T47D (cell line): ENCODE measurements at places on chromosomes 7 and 10.

DNA sequence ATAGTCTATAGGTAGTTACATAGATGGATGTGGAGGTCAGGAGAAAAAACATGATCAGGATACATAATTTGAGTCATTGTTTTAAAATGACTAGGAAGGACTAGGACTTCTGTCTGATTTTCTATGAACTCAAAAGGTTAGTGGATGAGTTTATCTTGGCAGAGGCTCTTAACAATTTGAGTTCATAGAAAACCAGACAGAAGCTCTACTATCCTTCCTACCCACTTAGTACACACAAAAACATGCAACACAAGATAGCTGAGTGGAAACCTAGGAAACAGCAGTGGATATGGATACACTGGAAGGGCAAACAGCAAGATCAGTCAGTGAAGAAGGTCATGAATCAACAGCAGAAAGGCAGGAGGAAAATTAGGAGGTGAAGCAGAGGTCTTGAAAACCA is 84.6 kb downstream of the VPS50 start:
- no peak for DNase-seq

DNA sequence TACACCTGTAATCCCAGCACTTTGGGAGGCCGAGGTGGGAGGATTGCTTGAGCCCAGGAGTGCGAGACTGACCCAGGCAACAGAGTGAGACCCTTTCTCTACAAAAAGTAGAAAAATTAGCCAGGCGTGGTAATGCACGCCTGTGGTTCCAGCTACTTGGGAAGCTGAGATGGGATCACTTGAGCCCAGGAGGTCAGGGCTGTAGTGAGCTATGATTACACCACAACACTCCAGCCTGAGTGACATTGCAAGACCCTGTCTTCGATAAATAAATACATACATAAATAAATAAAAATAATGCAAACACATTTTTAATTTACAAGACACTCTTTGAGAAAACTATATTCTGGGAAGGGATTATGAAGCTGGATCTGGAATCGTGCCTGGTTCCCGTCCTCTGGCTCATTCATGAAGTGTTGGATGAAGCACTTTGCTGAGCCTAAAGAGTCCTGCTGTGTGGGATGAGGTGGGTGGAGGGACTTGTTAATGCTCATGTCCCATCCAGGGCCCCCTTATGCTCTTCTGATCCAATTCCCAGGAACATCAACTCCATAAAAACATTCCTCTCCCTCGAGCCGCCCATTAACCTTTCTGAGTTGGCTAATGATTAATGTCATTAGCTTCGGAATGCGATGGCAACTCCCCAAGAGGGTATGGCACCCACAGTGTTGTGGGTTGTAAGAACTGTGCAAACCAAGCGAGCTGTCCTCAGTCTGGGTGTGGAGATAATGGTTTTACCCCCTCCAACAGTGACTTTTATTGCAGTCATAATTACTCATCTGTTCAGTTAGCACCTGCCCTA is 236.3 kb downstream of the BAMBI start:
- no peak for DNase-seq

DNA sequence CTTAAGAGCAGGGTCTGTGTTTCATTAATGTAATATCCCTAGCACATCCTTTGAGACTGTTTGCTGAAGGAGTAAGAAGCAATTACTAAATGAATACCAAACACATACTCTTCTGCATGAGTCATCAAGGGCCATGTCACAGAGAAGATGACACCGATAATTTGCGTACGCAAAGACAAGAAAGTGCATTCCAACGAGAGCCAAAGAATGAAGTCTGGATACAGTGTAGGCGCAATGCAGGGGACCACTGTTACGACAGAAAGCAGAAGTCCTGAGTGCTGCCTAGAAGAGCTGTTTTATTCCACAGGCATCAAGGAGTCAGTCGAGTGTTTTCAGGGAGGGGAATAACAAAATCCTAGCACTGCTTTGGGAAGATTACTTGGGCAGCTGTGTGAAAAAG is 62.7 kb downstream of the VPS41 start:
- peak; percentile 85 for DNase-seq

GRCh38 chr7:69617364-69617763 is 19.1 kb downstream of the AUTS2 start:
- no peak for DNase-seq

- no peak for DNase-seq
Measured at GRCh38 chr7:138033241-138033640, 31.4 kb upstream of the CREB3L2 start.

- DNase-seq: no peak
Measured at GRCh38 chr7:106045586-106045985, 66.5 kb downstream of the SYPL1 start.

GRCh38 chr10:34769899-34770298 is 45.2 kb downstream of the PARD3 start:
- DNase-seq: no peak

GRCh38 chr7:118185163-118185860 is 1.3 kb downstream of the LSM8 start:
- no peak for DNase-seq

- no peak for DNase-seq
Measured at GRCh38 chr7:70285187-70285586, 686.9 kb downstream of the AUTS2 start.
